Smooth muscle cell of the pulmonary artery (primary cell): ENCODE measurements at places on chromosomes 3 and 15. TPM values are rescaled to one million over a fixed set of nuclear protein-coding genes. Genes with fewer than 3 reads are reported as not detected.

GCNT3 gene
- 0.07 and 0.23 TPM in 2 replicates for total RNA-seq

GXYLT2 gene
- 25.7 and 33.5 TPM in 2 replicates for total RNA-seq

SLC4A7 gene
- total RNA-seq = 180 and 203 TPM in 2 replicates

AHSG gene
- total RNA-seq = not detected in 2 replicates

BDH1 gene
- 0.72 and 3.2 TPM in 2 replicates for total RNA-seq

LSMEM2 gene
- total RNA-seq = not detected in 2 replicates

CACNA2D3 gene
- total RNA-seq = 0.03 and 0.72 TPM in 2 replicates

MYZAP gene
- total RNA-seq = 0.03 and 0.07 TPM in 2 replicates

PRSS50 gene
- total RNA-seq = not detected in 2 replicates

CCDC39 gene
- total RNA-seq = not detected in 2 replicates

NANOGP8 gene
- not detected in 2 replicates for total RNA-seq

STRA6 gene
- 0.59 and 2.6 TPM in 2 replicates for total RNA-seq

ADGRG7 gene
- total RNA-seq = 0.07 TPM in 1 of 2 replicates, not detected in the other

C3orf62 gene
- total RNA-seq = 1.4 and 2.5 TPM in 2 replicates
